ENCODE measurements at places on chromosomes 7 and 10. TPM values are rescaled to one million over a fixed set of nuclear protein-coding genes. Genes with fewer than 3 reads are reported as not detected.

The LIPM gene
- total RNA-seq, result not detected

The FAM20C gene
- total RNA-seq, result 37.6 TPM

The TUBAL3 gene
- 0.52 TPM for total RNA-seq

The ADAM22 gene
- 0.34 TPM for total RNA-seq

The PLEKHA8 gene
- 7.6 TPM for total RNA-seq

The RNF133 gene
- not detected for total RNA-seq

The CCDC146 gene
- 0.59 TPM for total RNA-seq

The PROSER2 gene
- 34.3 TPM for total RNA-seq

The SMKR1 gene
- total RNA-seq, result 13.3 TPM

The ELOVL3 gene
- total RNA-seq, result 0.22 TPM

The TAS2R41 gene
- not detected for total RNA-seq

The VWDE gene
- total RNA-seq, result 0.55 TPM

The DENND2A gene
- 0.40 TPM for total RNA-seq

The STEAP4 gene
- 0.01 TPM for total RNA-seq

The ADRB1 gene
- 0.54 TPM for total RNA-seq

The BLNK gene
- not detected for total RNA-seq

The FOXP2 gene
- total RNA-seq, result not detected

The NKX1-2 gene
- total RNA-seq, result 0.04 TPM

The GPR141 gene
- total RNA-seq, result not detected

The UNC5B gene
- total RNA-seq, result 0.87 TPM

The CLDN12 gene
- total RNA-seq, result 26.9 TPM

The CRYGN gene
- total RNA-seq, result not detected

The TMEM139 gene
- total RNA-seq, result 1.2 TPM

The TRPV5 gene
- not detected for total RNA-seq

The ZPBP gene
- not detected for total RNA-seq

The DGKB gene
- total RNA-seq, result not detected

The OR13A1 gene
- not detected for total RNA-seq

The GJC3 gene
- 0.11 TPM for total RNA-seq

The PIK3CG gene
- total RNA-seq, result not detected

The CLIP2 gene
- total RNA-seq, result 15.4 TPM

The LLCFC1 gene
- not detected for total RNA-seq

The FAM170B gene
- total RNA-seq, result not detected

The C10orf90 gene
- 2.7 TPM for total RNA-seq

The GCK gene
- not detected for total RNA-seq

The CALML3 gene
- not detected for total RNA-seq

The CHRM2 gene
- total RNA-seq, result not detected

The ODAD2 gene
- not detected for total RNA-seq

The MEST gene
- total RNA-seq, result 35.0 TPM

The BICC1 gene
- 32.9 TPM for total RNA-seq

The COL1A2 gene
- 0.16 TPM for total RNA-seq

The KLLN gene
- total RNA-seq, result 0.53 TPM

The SRRM3 gene
- total RNA-seq, result 6.1 TPM

The TMEM176A gene
- not detected for total RNA-seq

The LEP gene
- total RNA-seq, result not detected

The OPN4 gene
- not detected for total RNA-seq

The TRIM74 gene
- 0.52 TPM for total RNA-seq

The LBX1 gene
- total RNA-seq, result not detected

The COL17A1 gene
- total RNA-seq, result 1.8 TPM

The AKR1B15 gene
- total RNA-seq, result 26.7 TPM

The TDRD1 gene
- not detected for total RNA-seq

The CEP41 gene
- total RNA-seq, result 12.8 TPM

The OGDHL gene
- total RNA-seq, result 0.15 TPM

The CYP3A7 gene
- total RNA-seq, result not detected

The CTNNA3 gene
- total RNA-seq, result not detected

The CLCN1 gene
- total RNA-seq, result 0.06 TPM

The SUN3 gene
- not detected for total RNA-seq

The NAT16 gene
- total RNA-seq, result 0.17 TPM
